T-cell (primary cell): ENCODE measurements at places on chromosomes 6 and 20. TPM values are rescaled to one million over a fixed set of nuclear protein-coding genes. Genes with fewer than 3 reads are reported as not detected.

Gene CALHM6
- total RNA-seq = 3.8 TPM

Gene ID4
- total RNA-seq = not detected

Gene TCF19
- 6.1 TPM for total RNA-seq

Gene WFDC13
- total RNA-seq = not detected

Gene MEI4
- total RNA-seq = not detected

Gene GTSF1L
- not detected for total RNA-seq

Gene TLDC2
- not detected for total RNA-seq

GRCh38 chr20:44018259-44018941 is 103.7 kb downstream of the TOX2 start:
- H3K36me3 ChIP-seq = no peaks in the 10 kb centered on the region
- peaks cover 24% of the 10 kb centered on the region for H3K4me1 ChIP-seq
- no peak overlapping the region for H3K27ac ChIP-seq
- DNase-seq = no peak
- H3K4me3 ChIP-seq = no peak overlapping the region

GRCh38 chr20:62921119-62921687 is 5.1 kb downstream of the DIDO1 start:
- no peak overlapping the region for H3K4me3 ChIP-seq
- no peaks in the 10 kb centered on the region for H3K36me3 ChIP-seq
- peaks cover 69% of the 10 kb centered on the region for H3K4me1 ChIP-seq
- peak overlapping the region; percentile 64 for H3K27ac ChIP-seq

GRCh38 chr20:19778404-19778803 is 20.3 kb downstream of the RIN2 start:
- H3K4me1 ChIP-seq = no peaks in the 10 kb centered on the region
- no peak for DNase-seq

GRCh38 chr6:21873562-21873961 is 280.0 kb downstream of the SOX4 start:
- no peak for DNase-seq
- no peaks in the 10 kb centered on the region for H3K36me3 ChIP-seq
- H3K4me1 ChIP-seq = peaks cover 5% of the 10 kb centered on the region
- H3K27ac ChIP-seq = no peak overlapping the region

DNA sequence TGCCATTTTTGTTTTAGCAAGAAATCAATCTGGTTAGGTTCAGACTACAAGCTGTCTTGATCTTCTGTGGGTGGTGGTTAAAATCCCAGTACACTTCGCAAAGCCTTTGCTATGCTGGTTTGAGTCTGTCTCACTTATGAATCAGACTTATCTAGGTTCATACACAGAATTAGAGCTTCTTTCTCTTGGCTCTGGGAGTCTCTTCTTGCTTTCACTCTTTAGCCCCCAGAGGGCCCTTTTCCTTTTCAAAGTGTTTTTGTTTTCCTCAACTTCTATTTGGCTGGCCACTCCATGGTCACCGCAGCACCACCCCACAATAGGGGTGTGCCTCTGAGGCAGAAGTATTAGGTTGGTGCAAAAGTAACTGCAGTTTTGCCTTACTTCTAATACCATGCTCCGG is 21.3 kb downstream of the ECI2 start:
- DNase-seq = no peak
- peaks cover 2% of the 10 kb centered on the region for H3K27me3 ChIP-seq
- no peak overlapping the region for H3K4me3 ChIP-seq
- H3K4me1 ChIP-seq = no peaks in the 10 kb centered on the region
- peaks cover 3% of the 10 kb centered on the region for H3K36me3 ChIP-seq
- H3K27ac ChIP-seq = no peak overlapping the region

- no peak overlapping the region for H3K27ac ChIP-seq
- no peaks in the 10 kb centered on the region for H3K36me3 ChIP-seq
- H3K27me3 ChIP-seq = no peaks in the 10 kb centered on the region
- H3K4me3 ChIP-seq = no peak overlapping the region
- H3K4me1 ChIP-seq = no peaks in the 10 kb centered on the region
These were observed 54.2 kb downstream of the OPN5 start for GRCh38 chr6:47836046-47836445.

DNA sequence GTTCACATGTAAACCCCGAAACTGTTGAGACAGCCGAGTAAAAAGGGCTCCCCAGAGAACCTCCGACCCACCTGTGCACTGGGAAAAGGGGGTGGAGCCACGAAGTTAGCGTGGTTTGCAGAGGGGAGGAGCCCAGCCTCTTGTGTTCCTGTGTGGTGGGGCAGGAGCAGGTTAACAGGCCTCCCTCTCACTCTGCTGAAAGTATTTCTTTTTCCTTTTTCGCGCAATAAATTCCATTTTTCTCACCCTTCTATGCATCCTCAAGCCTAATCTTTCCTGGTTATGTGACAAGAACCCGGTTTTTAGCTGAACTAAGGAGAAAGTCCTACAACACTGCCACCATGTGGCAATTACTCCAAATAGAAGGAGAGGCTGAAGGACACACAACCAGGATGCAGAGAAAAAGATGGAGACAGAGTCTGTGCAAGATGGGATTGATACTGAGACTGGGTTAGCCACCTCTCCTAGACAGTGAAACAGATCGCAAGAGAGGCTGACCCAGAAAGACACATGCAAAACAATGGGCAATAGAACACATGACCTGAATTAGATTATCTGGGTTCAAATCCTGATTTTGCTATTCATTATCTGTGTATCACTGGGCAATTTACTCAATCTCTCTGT is 168.7 kb upstream of the PRSS16 start:
- H3K4me1 ChIP-seq = peaks cover 7% of the 10 kb centered on the region
- peak overlapping the region; percentile 59 for H3K4me3 ChIP-seq
- DNase-seq = peak; percentile 15
- H3K27ac ChIP-seq = no peak overlapping the region
- no peaks in the 10 kb centered on the region for H3K36me3 ChIP-seq

- no peak overlapping the region for H3K27ac ChIP-seq
- no peaks in the 10 kb centered on the region for H3K36me3 ChIP-seq
- H3K27me3 ChIP-seq = peaks cover 18% of the 10 kb centered on the region
- H3K4me1 ChIP-seq = peaks cover 13% of the 10 kb centered on the region
These were observed 28.3 kb upstream of the AFDN start for GRCh38 chr6:167798453-167798852.

GRCh38 chr6:157059781-157060180 is 263.5 kb downstream of the TMEM242 start:
- H3K4me3 ChIP-seq = no peak overlapping the region
- no peaks in the 10 kb centered on the region for H3K27me3 ChIP-seq
- H3K4me1 ChIP-seq = peaks cover 16% of the 10 kb centered on the region
- no peaks in the 10 kb centered on the region for H3K36me3 ChIP-seq
- no peak overlapping the region for H3K27ac ChIP-seq

- DNase-seq = peak; percentile 17
- H3K27ac ChIP-seq = no peak overlapping the region
- H3K4me1 ChIP-seq = no peaks in the 10 kb centered on the region
These were observed 24.7 kb downstream of the ENTPD6 start for GRCh38 chr20:25220021-25220730.

DNA sequence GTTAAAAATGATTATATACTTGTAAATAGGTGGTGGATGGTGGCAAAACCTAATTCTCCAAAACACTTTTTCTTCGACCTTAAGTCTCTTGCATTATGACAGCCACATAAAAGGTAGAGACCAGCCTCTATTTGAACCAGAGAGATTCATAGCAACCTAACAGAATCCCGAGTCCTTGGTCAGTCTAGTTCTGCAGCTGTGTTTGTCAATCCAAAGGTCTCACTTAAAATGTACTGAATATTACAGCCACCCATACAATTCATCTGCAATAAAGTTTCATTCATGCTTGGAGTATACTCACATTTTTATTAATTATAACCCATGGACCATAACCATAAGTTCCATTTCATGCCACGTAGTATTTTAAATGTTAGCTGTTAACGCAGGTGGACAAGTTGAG is 87.2 kb downstream of the EPM2A start:
- H3K27me3 ChIP-seq = no peaks in the 10 kb centered on the region
- H3K4me3 ChIP-seq = no peak overlapping the region
- DNase-seq = no peak
- H3K36me3 ChIP-seq = no peaks in the 10 kb centered on the region
- no peak overlapping the region for H3K27ac ChIP-seq

DNA sequence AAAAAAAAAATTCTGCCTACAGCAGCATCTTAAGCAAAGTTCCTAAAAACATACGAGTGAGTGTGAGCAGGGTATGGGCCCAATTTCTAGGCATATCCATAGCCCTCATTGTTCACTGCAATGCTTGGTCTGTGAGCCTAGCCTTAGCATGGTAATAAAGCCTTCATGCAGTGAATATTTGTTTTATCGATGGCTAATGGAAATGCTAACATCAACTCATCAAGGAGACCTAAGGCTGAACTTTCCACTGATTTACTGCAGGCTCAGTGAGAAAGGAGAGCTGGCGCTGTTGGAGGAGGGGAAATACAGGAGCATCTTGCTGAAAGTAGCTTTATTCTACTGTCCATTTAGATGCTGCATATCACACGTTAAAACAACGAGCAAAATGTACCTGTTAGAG is 139.6 kb upstream of the DTNBP1 start:
- H3K27me3 ChIP-seq = no peaks in the 10 kb centered on the region
- no peak overlapping the region for H3K4me3 ChIP-seq
- no peak for DNase-seq
- no peaks in the 10 kb centered on the region for H3K36me3 ChIP-seq

GRCh38 chr20:19808498-19808897 is 50.4 kb downstream of the RIN2 start:
- H3K27ac ChIP-seq = no peak overlapping the region
- DNase-seq = no peak
- H3K36me3 ChIP-seq = no peaks in the 10 kb centered on the region
- no peaks in the 10 kb centered on the region for H3K4me1 ChIP-seq

- H3K27me3 ChIP-seq = no peaks in the 10 kb centered on the region
- no peaks in the 10 kb centered on the region for H3K4me1 ChIP-seq
- no peaks in the 10 kb centered on the region for H3K36me3 ChIP-seq
- H3K27ac ChIP-seq = no peak overlapping the region
- no peak for DNase-seq
These were observed 152.4 kb downstream of the KIF6 start for GRCh38 chr6:39572661-39573340.

DNA sequence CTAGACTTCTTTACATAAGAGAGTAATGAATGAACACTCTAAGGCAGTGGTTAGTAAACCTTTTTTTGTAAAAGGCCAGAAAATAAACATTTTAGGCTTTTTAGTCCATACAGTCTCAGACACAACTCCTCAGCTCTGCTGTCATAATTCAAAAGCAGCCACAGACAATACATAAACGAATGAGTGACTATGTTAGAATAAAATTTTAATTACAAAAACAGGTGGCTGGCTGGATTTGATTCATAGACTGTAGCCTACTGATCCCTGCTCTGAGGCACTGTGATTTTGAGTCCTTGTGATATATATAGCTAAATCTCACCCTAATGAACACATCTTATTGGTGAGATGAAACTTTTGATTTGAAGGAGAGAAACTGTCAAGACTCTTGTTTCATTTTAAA is 155.1 kb downstream of the AIG1 start:
- no peaks in the 10 kb centered on the region for H3K4me1 ChIP-seq
- H3K36me3 ChIP-seq = no peaks in the 10 kb centered on the region
- DNase-seq = no peak
- H3K27ac ChIP-seq = no peak overlapping the region

GRCh38 chr6:129750360-129750759 is 40.4 kb upstream of the ARHGAP18 start:
- H3K27me3 ChIP-seq = no peaks in the 10 kb centered on the region
- peaks cover 34% of the 10 kb centered on the region for H3K4me1 ChIP-seq
- H3K36me3 ChIP-seq = no peaks in the 10 kb centered on the region
- peak overlapping the region; percentile 84 for H3K27ac ChIP-seq

GRCh38 chr6:4208158-4208557 is 72.8 kb upstream of the ECI2 start:
- H3K4me3 ChIP-seq = no peak overlapping the region
- peaks cover 6% of the 10 kb centered on the region for H3K27me3 ChIP-seq
- no peak overlapping the region for H3K27ac ChIP-seq

DNA sequence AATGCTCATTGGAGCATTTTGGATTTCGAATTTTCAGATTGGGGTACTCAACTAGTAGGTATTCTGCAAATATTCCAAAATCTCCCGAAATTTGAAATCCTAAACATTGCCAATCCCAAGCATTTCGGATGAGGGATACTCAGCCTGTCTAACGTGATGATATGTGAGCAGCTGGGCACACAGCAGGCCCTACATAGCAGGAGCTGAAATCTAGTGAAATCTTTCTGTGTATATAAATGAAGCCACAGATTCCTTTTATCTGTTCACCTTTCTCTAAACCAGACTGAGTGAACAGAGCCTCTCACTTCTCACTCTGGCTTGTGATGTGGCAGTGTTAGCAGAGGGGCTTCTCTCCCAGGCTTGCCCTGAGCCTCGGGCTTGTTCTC is 17.8 kb downstream of the STX16 start:
- H3K27ac ChIP-seq = no peak overlapping the region
- no peaks in the 10 kb centered on the region for H3K27me3 ChIP-seq
- H3K36me3 ChIP-seq = peaks cover 17% of the 10 kb centered on the region
- DNase-seq = no peak
- no peaks in the 10 kb centered on the region for H3K4me1 ChIP-seq
- H3K4me3 ChIP-seq = no peak overlapping the region
